ENCODE measurements at places on chromosomes 6 and 20.

GRCh38 chr6:150075034-150075421 lies 6.1 kb upstream of the ULBP3 start:
- no peak for DNase-seq

GRCh38 chr20:58313396-58313795 lies 3.9 kb downstream of the RAB22A start:
- no peak for DNase-seq

DNA sequence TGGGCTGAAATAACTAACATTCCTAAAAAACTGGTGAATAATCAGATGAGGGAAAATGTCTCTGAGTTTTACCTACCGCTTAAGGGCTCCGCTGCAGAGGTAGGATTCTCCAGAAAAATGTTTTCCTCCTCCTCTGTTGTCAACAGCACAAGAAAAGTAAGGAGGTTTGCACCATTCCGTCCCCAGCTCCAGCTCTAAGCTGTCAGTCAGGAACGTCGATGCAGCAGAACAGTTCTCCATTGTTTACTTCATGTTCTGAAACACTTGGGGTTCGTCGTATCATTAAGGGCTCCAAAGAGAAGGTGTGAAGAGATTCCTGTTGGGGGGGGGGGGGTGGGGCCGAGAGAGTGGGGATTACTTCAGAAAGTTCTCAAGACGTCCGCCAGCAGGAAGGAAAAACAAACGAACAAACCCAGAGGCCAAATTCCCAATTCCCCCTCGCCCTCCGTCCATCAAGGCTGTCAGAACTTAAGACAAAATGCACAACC lies 734 bp downstream of the MMS22L start:
- no peak for DNase-seq

- DNase-seq = no peak
Observed at GRCh38 chr6:13702809-13703302, 8.8 kb downstream of the RANBP9 start.

DNA sequence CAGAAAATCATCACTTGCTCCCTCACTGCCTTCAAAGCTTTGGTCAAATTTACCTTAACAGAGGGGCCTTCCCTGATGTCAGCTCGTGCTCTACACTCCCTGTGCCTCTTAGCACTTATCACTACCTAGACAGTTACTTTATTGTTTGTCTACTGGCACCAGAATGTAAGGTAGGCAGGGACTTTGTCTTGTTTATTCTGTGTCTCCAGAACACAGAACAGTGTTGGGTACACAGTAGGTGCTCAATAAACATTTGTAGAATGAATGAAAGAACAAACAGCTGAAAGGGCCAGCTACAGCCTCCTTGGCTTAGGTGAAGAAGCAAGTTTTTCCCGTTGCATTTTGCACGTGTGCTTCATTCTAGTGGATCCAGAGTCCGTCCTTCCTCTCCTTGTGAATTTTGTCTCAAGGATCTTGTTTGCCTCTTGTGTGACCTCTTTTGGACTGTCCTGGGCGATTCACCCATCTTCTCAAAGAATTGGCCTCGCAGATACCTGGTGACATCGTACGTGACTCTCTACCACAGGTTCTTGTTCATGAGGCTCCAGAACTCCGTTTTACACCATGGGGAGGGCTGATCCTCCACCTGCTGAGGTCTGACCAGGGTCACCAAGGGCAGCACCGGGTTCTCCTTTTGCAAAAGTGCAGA lies 84.2 kb upstream of the ARMC2 start:
- no peak for DNase-seq

- DNase-seq = no peak
Observed at GRCh38 chr6:32843331-32843978, 392 bp downstream of the PSMB8 start.

DNA sequence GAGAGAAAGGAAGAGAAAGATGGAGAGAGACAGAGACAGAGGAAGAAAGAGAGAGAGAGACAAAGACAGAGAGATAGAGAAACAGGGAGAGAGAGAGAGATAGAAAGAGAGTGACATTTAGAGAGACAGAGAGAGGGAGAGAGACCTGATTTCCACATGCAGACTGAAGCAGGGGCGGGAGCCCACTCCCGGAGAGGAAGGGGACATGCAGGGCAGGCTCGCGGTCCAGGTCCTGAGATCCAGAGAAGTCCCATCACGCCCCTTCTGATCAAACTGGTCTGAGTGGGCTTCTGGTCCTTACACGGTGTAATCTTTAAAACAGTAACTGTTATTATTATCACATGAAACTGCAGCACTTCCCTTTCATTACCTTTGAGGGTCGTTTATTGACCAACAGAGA lies 62.2 kb downstream of the PHACTR3 start:
- no peak for DNase-seq

- DNase-seq = no peak
Observed at GRCh38 chr6:62119401-62119800, 166.6 kb downstream of the KHDRBS2 start.

- no peak for DNase-seq
Observed at GRCh38 chr6:157116426-157116825, 206.9 kb downstream of the TMEM242 start.

DNA sequence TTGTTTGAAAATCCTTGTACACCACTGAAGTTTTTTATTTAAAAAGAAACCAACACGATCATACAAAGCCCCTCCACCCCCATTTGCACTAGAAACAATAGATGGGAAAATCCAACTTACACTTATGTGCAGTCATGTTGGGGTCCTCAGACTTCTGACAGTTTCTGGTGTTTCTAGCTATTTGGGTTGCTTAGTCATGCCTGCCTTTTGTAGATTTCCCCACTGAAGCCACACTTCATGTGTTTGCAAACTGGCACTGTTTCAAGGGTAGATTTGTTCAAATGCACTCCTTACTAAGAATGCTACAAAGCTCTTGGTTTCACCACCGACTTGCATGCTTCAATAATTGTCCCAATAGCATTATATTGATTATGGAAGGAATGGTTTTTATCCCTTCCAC lies 1.5 kb downstream of the SH3BGRL2 start:
- no peak for DNase-seq

GRCh38 chr6:78863576-78863975 lies 3.8 kb upstream of the IRAK1BP1 start:
- no peak for DNase-seq

DNA sequence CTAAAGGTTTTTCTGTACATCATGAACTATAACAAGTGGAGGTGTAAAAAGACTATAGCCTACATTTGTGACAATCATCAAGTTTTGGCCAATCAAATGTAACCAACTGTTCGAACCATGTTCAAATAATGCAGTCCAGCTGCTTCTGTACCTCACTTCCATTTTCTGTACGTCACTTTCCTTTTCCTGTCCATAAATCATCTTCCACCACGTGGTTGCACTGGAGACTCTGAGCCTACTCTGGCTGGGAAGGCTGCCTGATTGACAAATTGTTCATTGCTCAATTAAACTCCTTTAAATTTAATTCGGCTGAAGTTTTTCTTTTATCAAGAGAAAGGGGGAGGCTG lies 270.4 kb upstream of the JARID2 start:
- DNase-seq = no peak

GRCh38 chr6:5295623-5296022 lies 34.3 kb downstream of the FARS2 start:
- DNase-seq = no peak

DNA sequence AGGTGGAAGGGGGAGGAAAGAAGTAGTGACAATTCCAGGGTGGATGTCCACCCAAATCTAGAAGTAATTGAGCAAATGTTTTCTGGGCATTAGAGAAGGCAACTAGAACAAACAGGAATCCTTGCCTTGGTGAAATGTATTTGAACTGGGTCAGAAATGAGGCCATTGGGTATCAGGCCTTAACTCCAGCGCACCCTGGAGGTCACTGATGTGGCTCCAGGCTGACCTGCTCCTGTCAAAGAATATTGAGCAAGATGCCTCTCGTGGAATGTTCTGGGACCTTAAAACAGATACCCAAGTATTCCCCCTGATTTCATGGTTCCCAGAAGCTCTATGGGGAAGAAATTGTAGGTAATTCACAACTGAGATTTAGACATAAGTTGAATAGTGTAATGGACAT lies 6.9 kb downstream of the HLA-DPB1 start:
- peak; percentile 38 for DNase-seq

DNA sequence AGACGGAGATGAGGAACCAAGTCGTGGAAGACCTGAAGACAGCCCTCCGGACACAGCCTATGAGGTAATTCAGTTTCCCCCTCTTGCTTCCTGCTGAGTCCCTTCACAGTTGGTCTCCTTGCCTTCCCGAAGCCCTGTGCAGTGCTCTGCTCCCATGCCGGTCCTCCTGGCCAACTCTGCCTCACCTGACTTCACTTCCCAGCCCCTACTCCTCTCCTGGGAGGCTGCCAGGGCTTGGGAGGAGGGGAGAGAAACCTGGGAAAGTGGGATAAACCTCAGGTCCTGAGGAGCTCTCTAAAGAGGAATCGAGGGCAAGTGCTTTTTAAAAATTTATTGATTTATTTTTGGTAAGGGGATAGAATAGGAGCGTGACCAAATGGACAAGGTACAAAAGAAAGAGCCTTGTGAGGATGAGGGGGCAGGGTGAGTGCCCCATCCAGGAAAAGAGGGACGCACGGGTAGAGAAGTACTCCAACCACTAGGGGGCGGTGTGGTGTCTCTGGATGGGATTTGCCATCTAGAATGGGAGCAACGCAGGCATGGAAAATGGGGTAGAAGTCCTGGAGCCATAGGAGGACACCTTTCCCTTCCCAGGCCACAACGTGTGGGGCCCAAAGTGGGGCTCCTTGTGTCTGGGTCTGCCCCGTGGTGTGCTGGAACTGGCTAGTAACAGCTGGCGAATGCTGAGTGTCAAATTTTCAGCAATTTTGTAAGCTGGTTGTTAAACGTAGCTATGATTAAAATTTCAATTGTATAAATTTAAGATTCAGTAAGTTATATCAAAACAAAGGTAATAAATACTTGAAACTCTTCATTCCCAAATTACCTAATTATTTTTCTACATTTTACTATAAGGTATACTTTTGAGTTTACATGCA lies 69.0 kb downstream of the MOCS1 start:
- peak; percentile 66 for DNase-seq

DNA sequence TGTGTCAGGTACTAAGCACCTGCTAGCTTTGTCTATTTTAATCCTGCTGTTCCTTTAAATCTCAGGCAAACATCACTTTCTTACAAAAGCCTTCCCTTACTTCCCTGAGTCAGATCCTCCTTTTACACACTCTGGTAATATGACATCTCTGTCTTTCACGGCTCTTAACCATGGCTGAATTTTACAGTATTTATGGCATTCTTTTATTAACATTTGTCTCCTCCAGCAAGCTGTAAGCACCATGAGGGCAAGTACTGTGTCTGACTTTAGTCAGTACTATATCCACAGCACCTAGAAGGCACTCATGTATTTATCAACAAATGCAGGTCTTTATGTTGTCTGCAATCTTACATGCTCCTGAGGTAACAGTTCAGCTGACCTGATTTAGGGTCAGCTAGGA lies 33.7 kb upstream of the HBS1L start:
- no peak for DNase-seq

DNA sequence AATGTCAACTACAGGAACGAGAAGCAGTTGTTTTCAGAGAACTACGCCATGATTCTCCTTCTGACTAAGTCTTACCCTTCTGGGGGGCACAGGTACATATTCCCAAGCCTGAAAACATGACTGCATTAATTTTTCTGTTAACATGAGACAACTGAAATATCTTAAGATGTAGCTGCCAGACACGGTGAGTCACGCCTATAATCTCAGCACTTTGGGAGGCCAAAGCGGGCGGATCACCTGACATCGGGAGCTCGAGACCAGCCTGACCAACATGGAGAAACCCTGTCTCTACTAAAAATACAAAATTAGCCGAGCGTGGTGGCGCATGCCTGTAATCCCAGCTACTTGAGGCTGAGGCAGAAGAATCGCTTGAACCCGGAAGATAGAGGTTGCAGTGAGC lies 21.7 kb downstream of the TBC1D20 start:
- DNase-seq = no peak

DNA sequence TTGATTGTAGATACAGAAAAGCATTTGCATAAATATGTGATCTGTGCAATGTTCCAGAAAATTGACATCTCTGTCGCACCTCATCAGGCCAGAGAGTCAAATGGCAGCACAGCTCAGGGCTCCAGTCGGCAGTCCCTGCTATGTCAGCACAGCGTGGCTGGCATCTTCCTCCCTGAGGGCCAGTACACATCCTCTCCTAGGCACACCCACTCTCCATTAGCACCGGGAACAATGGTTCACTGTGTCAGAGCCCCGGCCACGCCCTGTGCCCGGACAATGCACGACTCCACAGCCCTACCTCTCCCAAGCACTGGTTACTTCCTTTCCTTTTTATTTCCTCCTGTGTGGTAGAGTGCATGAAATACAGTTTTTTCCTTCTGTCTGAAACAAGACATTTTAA lies 114.9 kb downstream of the FOXC1 start:
- peak; percentile 64 for DNase-seq

DNA sequence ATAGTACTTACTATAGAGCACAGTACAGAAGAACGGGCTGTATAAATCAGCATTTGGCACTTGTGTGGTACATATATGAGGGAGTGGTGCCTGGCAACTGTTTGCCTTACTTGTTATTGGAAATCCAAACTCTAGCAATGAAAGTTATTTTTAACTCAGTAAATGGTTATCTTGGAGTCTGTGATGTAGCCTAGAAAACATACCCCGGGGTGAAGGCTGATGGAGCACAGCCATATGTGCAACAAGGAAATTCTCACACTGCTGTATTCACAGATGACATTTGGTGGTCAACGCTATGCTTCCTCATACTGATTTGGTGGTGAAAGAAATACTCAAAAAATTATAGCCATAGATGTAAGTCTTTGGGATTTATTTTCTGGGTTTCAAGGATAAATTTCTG lies 807.5 kb upstream of the FLRT3 start:
- no peak for DNase-seq

- no peak for DNase-seq
Observed at GRCh38 chr20:33261465-33261864, 21.5 kb upstream of the BPIFB1 start.

- no peak for DNase-seq
Observed at GRCh38 chr6:106620931-106621672, 8.2 kb downstream of the RTN4IP1 start.

DNA sequence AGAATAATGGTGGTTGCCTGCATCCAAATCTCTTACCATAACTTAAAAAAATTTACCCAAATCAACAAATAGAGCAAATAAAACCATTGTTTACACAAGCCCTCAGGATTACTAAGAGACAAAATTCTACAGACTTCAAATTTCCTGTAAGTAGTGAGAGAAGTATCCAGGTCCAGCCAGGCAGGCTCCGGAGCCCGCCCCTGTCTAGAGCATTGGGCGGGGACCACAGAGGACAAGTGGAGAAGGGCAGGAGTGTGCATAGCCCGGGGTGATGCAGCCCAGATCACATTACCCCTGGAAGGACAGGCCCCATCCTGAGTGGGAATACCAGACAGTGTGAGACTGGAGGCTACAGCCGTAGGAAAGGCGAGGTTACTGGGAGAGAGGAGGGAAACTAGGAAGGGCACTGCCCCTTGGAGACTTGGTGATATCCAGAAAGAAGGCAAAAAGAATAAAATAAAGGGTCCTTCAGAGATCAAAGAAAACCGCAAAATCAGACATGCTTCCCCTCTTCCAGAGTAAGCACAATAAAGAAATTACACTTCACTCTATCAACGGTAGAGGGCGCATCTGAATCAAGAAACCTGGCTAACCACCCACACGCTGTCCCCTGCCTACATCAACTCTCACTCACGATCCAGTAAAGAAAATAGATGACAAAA lies 26.6 kb downstream of the RIN2 start:
- peak; percentile 64 for DNase-seq

- no peak for DNase-seq
Observed at GRCh38 chr20:52130406-52130805, 61.2 kb downstream of the ZFP64 start.

GRCh38 chr20:40754339-40754943 lies 65.4 kb upstream of the MAFB start:
- DNase-seq = no peak

All from endothelial cell (in vitro differentiated cells).